ENCODE measurements at places on chromosomes 5 and 9.
A peak's percentile ranks its signal among the peaks of the same experiment; 100 is the strongest.

- peak; percentile 92 for DNase-seq
These were observed at the start of gene PCSK5 for GRCh38 chr9:75890472-75891276. Gene PCSK5, plus strand, starts transcription at chr9:75890673. Its CDS starts 509 bp downstream, at chr9:75891182.

DNA sequence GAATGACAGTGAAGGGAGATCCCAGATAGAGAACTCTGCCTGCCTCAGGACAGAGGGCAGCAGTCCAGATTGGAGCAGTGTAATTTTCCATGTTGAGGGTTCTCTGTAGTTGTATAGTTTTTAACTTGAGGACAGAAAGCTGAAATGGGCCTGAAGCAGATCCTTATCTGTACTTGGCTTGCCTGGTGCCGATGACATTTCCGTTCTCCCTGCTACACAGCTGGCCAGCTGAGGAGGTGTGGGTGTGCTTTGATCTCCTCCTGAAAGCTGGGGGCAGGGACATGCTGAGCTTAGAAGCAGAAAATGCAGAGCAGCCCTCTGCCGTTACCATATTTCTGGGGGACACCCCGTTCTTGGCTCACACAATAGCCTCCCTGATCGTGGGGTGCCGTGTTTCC lies 10.5 kb downstream of the GLRX start:
- peak; percentile 33 for DNase-seq

GRCh38 chr5:6468104-6468503 lies 19.4 kb downstream of the UBE2QL1 start:
- no peak for DNase-seq

GRCh38 chr5:122150215-122150614 lies 20.9 kb downstream of the ZNF474 start:
- no peak for DNase-seq

- DNase-seq, result no peak
These were observed 87.0 kb upstream of the PHYKPL start for GRCh38 chr5:178319541-178320041.

DNA sequence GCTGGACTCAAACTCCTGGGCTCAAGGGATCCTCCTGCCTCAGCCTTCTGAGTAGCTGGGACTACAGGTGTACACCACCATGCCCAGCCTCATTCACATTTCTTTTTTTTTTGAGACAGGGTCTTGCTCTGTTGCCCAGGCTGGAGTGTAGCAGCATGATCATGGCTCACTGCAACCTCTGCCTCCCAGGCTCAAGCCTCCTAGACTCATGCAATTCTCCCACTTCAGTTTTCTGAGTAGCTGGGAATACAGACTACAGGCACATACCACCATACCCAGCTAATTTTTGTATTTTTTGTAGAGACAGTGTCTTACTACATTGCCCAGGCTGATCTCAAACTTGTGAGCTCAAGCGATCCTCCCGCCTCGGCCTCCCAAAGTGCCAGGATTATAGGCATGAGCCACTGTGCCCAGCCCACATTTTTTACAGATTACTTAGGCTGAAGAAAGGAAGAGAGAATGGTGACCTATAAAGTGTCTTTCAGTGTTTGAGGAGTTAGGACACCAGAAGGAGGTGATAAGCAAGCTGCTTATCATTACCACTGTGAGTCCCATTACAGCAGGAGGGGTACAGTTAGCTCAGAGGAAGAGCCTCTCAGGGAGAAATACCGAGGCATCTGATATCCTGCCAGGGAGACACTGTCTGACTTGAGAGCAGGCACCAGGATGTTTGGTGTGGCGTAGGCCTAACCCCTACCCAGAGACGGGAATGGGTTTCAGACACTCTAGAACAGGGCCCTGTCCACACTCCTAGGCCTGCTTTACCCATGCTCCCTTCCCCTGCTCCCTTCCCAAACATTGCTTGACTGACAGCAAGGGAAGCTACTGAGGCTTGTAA lies 9.7 kb downstream of the FAXDC2 start:
- DNase-seq, result no peak
